Stimulated activated CD4-positive, alpha-beta T cell treated with anti-CD3 and anti-CD28 coated beads, TNF-alpha, amount 100 ng/mL, for 48 hours (primary cell): ENCODE measurements at places on chromosomes 13 and 19.
A peak's percentile ranks its signal among the peaks of the same experiment; 100 is the strongest.

- DNase-seq = no peak
These were observed 2.8 kb downstream of the PCDH9 start for GRCh38 chr13:67227131-67227983.

GRCh38 chr19:49441210-49441959 is at the start of gene SLC17A7:
Gene SLC17A7 (minus strand): TSS chr19:49441527. CDS start chr19:49441379, 148 bp downstream.
- DNase-seq = peak; percentile 41

DNA sequence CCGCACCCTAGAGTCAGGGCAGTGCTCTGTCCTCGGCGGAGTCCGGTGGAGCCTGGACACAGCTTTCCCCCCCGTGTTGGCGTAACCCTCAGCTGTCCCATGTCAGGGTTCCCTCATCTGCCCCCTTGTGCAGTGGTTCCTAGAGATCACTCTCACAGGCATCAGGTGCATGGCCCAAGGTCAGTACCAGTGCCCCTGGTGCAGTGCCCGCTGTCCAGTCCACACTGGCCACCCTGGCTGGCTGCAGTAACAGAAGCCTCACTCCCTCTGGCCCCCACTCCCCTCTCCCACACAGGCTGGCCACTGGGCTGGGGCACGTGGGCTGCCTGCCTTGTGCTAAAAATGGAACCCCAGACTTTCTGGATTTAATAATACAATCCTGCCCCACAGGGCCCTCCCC is 49.6 kb upstream of the C1QTNF9B start:
- no peak for DNase-seq

DNA sequence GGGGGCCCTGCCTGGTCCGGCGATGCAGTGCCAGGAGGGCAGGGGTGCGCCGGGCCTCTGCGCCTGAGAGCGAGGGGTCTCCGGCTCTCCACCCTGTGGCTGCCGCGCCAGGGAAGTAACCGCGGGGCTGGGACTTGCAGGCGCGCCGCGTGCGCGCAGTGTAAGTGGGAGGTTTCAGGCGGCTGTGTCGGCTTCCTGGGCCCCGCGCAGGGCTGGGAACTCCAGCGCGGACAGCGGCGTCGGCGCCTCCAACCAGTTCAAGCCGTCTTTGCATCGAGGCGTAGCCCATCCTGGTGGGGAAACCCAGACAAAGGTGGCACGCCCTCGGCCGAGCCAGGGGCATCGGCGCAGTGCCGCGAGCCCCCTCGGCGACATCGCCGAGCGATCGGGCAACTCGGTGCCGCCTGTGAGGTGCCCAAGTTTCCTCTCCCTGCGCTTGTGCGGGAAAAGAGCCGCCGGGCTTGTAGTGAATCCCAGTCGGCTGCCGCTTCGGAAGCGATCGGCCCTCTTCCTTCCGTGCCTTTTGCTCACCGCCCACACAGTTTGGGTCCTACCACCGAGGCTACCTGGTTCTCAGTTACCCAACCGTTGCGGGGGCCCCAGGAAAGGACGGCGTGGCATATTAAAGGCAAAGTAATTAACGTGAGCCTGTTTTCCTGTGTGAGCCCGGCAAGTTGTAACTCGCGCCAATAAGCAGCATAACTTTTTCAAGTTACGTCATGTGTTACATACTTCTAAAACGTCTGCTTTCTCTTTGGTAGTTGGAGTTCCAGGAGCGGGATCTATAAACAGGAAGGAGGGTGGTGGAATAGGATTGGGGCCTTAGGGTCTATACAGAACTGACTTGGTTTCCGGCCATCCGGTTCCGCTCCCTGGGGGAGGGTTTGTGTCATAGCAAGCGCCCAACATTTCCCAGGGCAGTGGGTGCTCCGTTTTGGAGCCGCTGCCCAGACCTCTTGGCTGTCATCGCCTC is 1.2 kb downstream of the LRCH1 start:
- DNase-seq = no peak

GRCh38 chr13:77909827-77910226 is 8.8 kb downstream of the EDNRB start:
- no peak for DNase-seq
